ENCODE measurements at places on chromosomes 6 and 20.

DNA sequence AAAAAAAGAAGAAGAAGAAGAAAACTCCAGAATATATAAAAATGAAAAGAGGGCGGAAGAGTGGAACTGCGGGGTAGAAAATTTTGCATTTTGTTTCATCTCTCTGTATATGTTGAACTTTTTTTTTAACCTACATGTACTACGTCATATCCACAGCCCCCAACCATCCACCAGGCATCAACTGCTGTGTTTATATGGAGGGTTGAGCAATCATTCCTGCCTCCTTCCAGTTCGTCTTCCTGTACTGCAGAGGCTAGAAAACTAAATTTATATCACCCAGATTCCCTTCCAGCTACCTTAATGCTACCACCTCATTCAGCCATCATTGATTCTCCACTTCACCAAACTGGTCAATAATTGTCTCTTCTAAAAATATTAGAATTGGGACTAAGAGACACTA, 9.5 kb upstream of the SIGLEC1 start:
- no peak for DNase-seq

DNA sequence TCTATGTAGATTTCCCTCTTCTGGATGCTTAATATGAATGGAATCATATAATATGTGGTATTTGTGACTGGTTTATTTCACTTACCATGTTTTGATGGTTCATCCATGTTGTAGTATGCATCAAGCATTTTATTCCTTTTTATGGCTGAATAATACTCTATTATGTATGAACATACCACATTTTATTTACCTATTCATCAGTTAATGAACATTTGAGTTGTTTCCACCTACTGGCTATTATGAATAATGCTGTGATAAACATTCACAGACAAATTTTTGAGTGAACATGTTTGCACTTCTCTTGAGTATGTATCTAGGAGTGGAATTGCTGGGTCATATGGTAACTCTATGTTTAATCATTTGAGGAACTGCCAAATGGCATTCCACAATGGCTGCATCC, 14.9 kb upstream of the ZNF451 start:
- DNase-seq: no peak

DNA sequence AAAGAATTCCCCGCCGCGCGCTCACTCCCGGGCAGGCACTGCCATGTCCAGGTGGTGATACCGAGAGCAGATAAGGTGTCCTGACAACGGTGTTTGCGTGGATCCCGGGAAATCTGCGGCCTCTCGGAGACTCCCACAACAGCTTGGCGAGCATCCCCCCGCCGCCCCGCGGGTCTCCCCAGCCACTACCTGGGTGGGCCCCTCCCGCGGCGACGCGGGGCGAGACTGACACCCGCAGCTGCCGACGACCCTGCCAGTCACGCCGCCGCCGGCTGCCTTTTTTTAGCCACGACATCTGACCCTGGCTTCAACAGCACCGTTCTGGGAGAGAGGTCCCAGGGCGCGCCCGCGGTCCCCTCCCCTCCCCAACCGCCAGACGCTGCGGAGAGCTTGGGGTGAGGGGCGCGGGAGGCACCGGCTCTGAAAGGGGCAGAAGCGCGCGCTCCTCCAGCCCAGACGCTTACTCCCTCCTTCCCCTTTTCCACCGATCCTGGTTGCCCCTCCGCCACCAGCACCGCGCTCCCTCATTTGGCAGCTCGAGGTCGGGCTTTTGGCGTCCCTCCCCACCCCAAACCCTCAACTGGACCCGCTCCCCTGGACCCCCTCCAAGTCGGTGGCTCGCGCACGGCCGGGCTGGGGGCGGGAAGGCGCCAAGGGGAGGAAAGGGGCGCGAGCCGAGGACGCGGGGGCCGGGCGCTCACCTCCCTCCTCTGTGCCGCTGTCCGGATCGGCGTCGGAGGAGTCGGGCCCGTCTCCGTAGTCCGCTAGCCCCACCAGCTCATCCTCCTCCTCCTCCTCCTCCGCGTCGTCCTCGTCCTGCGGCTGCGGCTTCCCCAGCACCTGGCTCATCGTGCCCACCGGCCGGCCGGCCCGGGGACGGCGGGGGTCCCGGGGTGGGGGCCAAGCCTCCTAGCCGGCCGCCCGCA, 665 bp downstream of the RRAGD start:
- peak; percentile 26 for DNase-seq

DNA sequence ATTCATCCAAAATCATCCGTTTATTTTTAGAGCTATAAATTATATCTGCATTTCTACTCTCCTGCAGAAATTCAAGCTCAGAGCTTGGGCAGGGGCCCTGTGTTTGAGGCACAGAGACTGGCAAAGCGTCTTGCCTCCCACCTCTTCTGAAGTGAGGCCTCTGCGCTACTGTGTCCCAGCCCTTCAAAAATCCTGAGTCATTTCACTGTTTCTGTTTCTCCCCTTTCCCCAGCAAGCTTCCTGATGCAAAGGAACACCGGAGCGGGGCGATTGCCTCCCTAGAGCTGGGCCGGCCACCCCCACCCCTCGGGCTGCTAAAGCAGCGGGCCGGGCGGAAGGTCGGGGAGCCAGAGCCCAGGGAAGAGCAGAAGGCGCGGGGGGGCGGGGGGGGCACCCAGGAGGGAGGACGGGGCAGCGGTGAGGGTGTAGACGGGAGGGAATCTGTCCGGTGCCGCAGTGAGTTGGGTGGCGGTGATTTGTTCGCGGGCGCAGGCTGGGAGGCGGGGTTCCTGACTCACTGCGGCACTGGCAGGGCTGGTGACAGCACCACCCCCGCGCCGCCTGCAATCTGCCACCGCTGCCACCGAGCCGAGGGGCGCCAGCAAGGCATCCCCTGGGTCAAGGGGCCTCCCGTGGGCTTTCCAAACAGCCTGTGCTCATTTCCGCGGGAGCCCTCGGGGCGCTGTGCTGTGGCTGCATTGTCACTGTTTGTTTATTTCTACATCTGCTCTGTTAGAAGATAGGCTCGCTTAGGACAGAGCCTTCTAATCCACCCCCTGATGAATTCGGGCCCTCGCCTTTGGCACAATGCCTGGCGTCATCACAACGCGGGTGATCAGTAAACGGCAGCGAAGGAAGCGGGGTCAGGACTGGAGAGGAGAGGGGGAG, 46.5 kb upstream of the SNAP25 start:
- DNase-seq: peak; percentile 70

DNA sequence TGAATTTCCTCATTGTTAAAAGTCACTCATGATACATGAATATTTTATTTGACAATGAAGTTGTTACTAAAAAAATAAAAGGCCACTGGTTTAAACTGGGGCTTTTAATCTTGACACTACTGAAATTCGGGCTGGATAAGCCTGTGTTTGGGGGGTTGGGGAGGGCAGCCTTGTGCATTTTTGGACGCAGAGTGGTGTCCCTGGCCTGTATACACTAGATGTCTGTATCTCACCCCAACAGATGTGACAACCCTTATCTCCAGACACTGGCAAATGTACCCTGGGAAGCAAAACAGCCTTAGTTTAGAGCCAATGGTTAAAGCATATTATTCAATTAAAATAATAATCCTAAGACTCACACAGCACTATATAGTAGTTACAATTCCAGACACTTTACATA, 24.8 kb downstream of the MAN1A1 start:
- no peak for DNase-seq

- DNase-seq: no peak
Observed at GRCh38 chr20:34952671-34953070, 2.9 kb downstream of the GSS start.

- no peak for DNase-seq
Observed at GRCh38 chr6:166600931-166601330, 14.5 kb upstream of the RAMACL start.

GRCh38 chr6:41687501-41688175, 47.8 kb downstream of the TFEB start:
- DNase-seq: no peak

GRCh38 chr6:131001111-131001736, 61.8 kb downstream of the EPB41L2 start:
- DNase-seq: no peak

- DNase-seq: peak; percentile 38
Observed at GRCh38 chr20:57071283-57071731, 195.1 kb downstream of the BMP7 start.

- DNase-seq: no peak
Observed at GRCh38 chr6:43943781-43944250, 173.8 kb downstream of the VEGFA start.

- no peak for DNase-seq
Observed at GRCh38 chr6:128129679-128130078, 228.8 kb upstream of the THEMIS start.

All from NCI-H1105 (cell line).